ENCODE measurements at places on chromosomes 16 and 17.

DNA sequence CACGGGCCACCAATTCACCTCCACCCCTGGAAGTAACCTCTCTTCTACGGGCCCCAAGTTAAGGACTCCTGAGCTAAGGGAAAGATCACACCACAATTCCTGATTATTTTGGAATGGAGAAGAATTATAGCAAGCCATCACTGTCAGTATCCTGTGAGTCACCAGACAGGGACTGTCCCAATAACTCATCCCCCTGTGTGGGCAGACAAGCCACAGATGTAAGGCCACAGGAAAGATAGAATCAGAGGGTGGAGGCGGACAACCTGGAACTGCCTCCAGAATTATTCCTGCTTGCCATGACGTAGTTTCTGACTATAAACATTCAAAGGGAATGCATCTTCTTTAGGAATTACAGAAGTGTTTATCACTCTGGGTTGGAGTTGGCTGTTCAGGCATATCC lies 5.8 kb upstream of the MYO1D start:
- no peak for DNase-seq

GRCh38 chr17:35345926-35346771 lies 27.3 kb downstream of the SLFN11 start:
- no peak for DNase-seq

DNA sequence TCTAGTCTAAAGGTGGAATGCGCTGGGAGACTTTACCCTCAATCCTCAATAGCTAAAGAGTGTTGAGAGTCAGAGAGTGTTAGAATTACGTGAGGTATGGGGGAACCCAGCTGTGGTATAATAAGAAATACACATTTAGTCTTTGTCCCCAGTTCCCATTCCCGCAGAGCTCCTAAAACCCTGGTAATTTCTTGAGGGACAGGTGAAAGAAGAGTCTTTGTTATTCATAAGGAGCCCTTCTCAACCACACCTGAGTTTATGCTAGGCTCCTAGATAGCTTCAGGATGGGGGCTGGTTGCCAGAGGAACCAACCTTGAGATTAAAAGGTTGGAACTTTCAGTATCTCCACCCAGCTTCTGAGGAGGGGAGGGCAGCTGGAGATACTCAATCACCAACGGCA lies 5.8 kb downstream of the ZNF18 start:
- DNase-seq: no peak

DNA sequence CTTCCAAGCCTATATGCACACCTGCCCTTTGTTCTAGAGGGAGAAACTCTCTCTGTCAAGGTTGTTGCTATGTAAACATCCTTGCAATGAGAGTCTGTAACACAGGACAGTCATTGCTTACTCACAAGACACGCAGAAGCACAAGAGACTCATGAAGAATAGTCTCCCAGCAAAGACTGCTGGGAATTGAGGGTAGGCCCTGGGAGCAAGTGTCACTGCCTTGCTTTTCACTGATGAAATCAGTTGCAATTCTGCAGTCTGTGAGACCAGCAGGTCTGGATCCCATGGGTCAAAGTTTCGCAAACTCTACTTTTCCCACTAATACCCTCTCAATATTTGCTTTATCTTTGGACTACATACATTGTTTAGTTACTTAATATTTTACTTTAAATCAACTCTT lies 177.4 kb downstream of the FTO start:
- no peak for DNase-seq

DNA sequence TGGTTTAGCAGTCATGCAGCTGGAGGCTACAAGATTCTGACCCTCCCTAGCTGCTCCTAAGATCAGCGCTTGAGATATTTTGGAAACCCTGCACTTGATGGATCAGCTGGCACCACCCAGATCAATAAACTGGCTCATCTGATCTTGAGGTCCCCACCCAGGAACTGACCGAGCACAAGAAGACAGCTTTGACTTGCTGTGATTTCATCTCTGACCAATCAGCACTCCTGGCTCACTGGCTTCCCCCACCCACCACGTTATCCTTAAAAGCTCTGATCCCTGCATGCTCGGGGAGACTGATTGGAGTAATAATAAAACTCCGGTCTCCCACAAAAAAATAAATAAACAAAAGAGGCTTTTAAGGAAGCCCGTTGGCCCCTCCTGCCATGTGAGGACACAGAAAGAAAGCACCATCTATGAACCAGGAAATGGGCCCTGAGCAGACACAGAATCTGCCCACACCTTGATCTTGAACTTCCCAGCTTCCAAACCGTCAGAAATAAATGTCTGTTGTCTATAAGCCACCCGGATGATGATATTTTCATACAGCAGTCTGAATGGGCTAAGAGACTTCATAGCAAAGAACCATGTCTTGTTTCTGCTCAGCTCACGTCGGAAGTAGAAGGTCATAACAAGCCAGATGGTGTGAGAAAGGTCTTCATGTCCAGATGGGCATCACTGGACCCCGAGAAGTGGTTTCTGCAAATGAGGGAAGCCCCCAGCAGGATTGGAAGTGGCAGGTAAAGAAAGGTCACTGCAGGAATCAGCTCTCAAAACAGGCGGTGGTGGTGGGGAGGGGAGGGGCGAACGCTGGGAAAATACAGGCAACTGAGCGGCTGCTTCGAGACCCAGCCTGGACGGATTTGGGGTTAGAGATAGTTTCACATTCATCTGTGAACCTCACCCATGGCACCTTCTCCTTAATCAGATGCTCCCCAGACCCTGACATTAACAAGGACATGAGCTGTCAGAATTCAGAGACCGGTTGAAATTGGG lies 19.8 kb upstream of the RPH3AL start:
- no peak for DNase-seq

- no peak for DNase-seq
Observed at GRCh38 chr17:80608326-80608725, 63.7 kb downstream of the RPTOR start.

- no peak for DNase-seq
Observed at GRCh38 chr16:4239020-4239419, 2.9 kb downstream of the SRL start.

GRCh38 chr16:28984619-28985135 lies at the start of gene LAT:
TSS of gene LAT (plus strand) at chr16:28985052. CDS start at chr16:28985418, 366 bp downstream.
- peak; percentile 79 for DNase-seq

GRCh38 chr16:89210165-89210903 lies 7.2 kb upstream of the ZNF778 start:
- DNase-seq: no peak

- DNase-seq: no peak
Observed at GRCh38 chr17:71412803-71413202, 708.0 kb upstream of the SOX9 start.

DNA sequence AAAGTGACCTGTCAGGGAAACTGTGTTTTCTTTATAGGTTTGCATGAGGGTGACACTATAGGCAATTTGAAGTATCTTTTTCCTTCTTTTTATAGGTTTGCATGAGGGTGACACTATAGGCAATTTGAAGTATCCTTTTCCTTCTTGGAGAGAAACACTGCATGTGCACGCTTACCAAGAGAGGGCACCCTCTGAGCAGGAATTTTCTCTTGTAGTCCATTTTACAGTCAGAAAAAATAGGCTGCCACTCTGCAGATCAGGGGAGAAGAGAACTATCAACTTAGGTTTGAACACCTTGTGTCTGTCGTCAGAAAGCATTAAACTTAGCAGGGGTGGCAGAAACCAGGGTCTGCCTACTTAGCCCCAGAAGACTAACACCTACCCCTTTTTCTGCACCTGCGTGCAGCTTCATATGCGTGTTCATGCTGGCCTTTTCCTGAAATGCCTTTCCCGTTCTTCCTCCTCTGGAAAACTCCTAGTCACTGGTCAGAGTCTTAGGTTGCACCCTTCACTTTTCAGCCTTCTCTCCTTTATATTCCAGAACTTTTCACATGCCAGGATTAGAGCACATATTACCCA lies 16.4 kb upstream of the SMIM36 start:
- DNase-seq: no peak

DNA sequence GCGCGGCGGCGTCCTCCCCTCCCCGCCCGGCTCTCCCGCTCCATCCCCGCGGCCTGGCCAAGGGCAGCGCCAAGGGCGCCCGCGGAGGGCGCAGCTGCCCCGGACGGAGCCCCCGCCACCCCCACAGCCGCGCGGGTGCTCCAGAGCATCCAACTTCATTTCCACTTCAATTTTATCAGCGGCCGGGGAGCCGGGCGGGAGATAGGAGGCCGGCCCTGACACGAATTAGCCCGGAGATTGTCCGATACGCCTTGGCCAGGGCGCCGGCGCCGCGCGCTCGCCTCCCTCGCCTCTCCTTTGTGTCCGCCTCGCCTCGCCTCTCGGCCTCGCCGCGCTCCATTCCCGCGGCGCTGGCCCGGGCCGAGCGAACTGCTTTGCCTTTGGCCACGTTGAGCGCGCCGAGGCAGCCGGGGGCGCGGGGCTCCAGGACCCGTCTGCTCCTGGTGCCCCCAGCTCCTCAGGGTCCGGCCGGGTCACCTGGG lies 129.1 kb upstream of the LHX1 start:
- DNase-seq: no peak

DNA sequence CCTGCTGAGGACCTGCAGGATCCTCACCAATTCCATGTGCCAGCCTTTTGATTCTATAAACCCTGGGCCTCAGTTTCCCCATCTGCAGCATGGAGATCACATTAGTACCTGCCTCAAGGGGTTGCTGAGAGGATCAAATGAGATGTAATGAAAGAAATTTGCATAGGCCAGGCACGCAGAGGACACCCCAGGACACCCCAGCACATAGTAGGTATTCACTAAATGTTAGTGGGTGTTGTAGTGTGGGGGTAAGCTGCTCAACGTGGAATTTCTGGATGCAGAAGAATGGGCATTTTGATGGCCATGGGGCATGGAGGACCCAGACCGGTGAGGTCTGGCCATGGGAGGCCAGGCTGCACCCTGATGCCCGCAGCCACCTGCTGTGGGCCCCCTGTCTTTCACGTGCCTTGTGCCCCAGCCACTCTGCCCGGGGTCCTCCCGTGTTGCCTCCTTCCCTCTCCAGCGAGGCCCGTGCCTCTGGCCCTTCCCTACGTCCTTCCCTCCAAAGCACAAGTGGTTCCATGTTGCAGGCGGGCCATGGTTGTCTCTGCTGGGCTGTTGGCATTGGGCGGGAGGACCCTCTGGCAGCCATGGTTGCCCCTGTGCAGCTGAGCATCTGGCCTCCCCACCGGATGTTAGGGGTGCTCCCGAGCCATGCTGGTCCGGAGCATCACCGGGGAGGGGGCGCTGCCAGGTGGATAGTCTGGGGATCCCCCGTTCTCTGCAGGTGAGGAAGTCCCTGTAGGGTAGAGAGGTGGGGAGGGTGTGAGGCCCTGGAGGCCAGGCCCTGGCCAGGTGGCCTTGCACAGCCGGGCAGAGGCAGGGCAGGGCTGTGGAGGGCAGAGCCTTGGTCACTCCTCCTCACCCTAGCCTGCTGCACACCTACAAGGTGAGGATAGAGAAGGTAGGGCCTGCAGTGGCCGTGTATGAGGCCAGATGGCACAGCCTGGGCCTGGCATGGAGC lies 8.6 kb downstream of the MAP2K3 start:
- no peak for DNase-seq

DNA sequence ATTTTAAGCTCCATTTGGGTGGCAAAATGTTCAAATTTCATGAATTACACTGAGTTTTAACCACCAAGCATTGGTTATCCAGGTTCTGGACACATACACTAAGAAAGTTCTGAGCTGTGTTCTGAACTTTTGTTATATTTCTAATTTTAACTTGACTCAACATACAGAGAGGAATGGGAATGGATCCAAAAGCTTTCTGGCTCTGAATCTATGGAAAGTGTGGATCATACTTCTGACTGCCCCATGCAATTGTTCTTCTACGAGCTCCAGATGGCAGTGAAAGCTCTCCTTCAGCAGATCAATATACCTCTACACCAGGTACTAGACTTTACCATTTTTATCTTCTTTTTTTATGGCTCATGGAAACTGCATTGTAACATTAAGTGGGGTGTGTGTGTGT lies 113.0 kb upstream of the NOG start:
- DNase-seq: no peak

- DNase-seq: no peak
Observed at GRCh38 chr17:21001813-21002221, 41.0 kb downstream of the USP22 start.

DNA sequence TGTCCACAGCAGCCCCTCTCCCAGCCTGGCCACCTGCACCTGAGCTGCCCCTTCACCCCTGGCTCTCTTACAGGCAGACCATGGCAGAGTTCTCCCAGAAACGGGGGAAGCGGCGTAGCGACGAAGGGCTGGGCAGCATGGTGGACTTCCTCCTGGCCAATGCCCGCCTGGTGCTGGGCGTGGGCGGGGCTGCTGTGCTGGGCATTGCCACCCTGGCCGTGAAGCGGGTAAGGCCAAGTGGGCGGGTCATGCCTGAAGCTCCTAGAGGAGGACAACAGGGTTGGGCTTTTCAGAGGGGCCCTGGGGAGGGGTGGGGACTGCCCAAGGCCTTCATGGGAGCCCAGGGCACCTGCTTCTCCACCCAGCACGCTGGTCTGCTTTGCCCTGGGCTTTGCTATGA lies 2.2 kb downstream of the MIEF2 start:
- DNase-seq: no peak

DNA sequence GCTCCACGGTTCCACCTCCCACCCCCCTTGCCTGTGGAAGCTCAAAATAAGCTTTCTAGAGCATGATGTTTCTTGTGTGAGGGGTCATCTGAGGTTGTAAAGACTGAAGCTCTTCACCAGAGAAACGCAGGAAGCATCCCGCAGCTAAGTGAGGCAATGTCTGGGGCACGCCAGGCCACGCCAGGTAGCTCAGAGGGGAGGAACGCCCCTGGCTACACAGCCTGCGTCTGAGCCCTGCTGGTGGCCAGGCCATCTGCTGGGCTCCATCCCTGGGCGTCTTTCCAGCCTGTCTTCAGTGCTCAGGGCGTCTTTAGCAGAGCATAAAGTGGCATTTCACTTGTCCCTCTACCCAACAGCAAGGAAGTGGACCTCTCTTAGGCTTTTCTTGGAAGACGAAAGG lies 15.2 kb downstream of the SOCS3 start:
- no peak for DNase-seq

GRCh38 chr16:85733155-85733838 lies 17.6 kb downstream of the C16orf74 start:
- no peak for DNase-seq

GRCh38 chr17:65750166-65750565 lies 188.7 kb upstream of the AXIN2 start:
- no peak for DNase-seq

DNA sequence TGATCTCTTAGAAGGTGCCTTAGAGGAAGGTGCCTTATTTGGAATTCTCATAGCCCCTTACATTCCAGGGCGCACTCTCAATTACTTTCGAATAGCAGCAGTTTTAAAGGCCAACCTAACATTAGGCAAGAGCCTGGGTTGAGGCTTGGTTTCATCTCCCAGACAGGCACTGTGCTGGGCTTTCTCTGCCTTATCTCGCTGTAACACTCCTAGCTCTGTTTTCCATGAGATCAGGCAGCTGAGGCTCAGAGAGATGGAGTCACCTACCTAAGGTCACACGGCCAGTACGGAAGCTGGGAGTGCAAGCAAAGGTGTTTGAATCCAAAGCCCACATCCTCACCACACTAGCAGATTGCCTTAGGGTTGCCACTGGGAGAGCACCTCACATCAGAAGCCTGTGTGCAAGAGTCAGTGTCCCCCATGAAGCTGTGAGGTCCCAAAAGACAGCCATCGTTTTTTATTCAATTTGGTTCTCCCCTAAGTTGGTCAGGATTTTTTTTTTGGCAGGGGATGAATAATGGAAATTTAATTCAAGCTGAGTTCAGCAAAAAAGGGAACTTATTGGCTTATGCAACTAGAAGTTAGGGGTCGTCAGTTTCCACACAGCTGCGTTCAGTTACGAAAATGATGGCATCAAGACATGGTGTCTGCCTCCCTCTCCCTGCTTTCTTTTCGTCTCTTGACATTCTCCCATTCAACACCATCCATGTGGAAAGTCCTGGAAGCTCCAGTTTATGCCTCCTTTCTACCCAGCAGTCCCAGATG lies 206.4 kb downstream of the KATNIP start:
- no peak for DNase-seq
